Activated CD4-positive, alpha-beta T cell treated with anti-CD3 and anti-CD28 coated beads, Interleukin-2, amount 50 U/mL, for 48 hours (primary cell): ENCODE measurements at places on chromosomes 16 and 17.

GRCh38 chr17:56636265-56636664 lies 42.8 kb downstream of the NOG start:
- DNase-seq = no peak

- DNase-seq = peak; percentile 78
Observed at GRCh38 chr17:30970831-30971567, at the start of gene RNF135. Gene RNF135 (plus strand): TSS chr17:30971039. CDS start chr17:30971074, 35 bp downstream.

GRCh38 chr16:3017794-3018506 lies at the start of gene CLDN6:
Gene CLDN6 (minus strand): TSS chr16:3018183. CDS start chr16:3016021, 2,162 bp downstream.
- peak; percentile 55 for DNase-seq

DNA sequence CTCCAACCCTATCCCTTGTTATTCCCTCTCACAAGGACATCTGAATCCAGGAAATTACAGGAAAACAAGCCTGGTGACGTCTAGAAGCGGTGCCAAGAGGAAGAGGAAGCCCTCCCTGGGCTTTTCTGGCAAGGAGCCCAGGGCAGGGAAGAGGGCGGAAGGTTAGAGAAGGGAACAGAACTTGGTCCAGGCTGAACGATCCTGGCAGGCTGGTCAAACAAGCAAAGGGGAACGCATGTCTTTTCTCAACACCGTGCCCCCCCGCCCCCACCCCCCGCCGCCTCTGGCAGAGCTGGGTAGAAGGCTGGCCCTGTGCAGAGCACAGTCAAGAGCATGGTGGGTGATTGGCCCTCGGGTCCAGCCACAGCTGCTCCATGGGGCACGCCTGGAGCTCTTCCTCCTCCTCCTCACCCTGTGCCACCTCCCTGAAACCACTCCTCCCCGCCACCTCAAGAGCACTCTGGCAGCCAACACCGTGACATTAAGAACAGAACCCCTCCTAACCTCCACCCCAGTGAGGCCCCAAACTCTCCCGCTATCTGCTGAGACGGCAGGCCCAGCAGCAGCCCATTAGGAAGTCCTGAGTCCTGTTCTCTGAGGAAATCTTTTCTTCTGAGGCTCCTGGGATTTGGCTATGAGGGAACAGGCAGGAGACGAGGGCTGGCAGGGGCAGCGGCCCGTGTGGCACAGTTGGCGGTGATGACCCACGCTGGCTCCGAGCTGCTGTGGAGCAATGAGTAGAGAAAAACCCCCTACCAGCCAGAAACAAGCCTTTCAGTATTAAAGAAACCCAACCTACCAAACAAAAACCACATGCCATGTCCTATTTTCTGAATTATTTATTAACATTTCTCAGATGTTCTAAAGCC lies 7.3 kb downstream of the C16orf86 start:
- DNase-seq = no peak

DNA sequence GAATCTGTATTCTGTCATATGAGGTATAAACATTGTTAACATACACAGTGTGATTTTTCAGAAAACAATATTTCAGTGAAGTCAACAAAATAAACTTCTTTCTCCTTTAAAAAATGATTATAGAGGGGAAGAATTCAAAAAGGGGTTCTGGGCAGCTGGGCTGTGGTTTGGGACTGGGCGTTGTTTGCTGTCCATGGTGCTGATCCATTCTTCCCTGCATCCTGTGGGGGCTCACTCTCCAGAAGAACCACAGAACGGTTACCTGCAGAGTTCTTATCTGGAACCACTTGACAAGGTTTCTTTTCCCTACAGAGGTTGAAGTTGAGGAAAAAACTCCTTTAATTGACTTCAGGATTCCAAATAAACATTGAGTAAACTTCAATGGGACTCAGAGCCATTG lies 1091.0 kb downstream of the CDH8 start:
- DNase-seq = no peak

DNA sequence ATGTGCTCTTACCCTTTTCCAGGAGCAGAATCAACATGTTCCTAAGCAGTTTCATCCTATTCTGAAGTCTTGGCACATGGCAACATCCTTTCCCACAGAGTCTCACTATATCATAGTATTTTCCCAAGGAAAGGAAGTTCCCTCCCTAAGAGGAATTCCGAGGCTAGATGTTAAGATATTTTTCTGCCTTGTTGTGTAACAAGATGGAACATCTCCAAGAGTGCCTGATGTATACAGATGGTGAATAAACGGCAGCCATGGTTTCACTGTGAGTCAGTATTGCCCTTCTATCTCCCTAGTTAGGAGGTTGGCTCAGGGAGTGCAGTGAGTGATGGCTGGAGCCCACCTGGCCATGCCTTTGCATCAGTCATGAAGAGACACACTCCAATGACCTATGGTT lies 48.2 kb downstream of the SPACA3 start:
- DNase-seq = no peak

DNA sequence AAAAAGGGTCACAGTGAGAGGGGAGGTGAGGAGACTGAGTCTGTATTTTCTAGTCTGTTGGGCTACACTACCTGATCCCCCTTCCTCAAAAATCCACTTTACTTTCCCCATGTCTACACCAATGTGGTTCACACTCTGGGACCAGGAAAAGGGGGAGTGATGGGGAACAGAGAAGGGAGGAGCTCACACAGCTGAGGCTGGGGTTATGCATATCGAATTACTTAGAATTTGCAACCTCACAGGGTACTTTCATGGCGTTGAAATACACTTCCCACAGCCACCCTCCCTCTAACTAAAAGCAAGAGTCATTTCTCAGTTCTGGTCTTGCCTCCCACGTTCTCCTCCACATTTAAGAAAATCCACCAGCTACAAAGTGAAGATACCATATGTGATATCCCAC lies 14.1 kb downstream of the MAPT start:
- DNase-seq = no peak

DNA sequence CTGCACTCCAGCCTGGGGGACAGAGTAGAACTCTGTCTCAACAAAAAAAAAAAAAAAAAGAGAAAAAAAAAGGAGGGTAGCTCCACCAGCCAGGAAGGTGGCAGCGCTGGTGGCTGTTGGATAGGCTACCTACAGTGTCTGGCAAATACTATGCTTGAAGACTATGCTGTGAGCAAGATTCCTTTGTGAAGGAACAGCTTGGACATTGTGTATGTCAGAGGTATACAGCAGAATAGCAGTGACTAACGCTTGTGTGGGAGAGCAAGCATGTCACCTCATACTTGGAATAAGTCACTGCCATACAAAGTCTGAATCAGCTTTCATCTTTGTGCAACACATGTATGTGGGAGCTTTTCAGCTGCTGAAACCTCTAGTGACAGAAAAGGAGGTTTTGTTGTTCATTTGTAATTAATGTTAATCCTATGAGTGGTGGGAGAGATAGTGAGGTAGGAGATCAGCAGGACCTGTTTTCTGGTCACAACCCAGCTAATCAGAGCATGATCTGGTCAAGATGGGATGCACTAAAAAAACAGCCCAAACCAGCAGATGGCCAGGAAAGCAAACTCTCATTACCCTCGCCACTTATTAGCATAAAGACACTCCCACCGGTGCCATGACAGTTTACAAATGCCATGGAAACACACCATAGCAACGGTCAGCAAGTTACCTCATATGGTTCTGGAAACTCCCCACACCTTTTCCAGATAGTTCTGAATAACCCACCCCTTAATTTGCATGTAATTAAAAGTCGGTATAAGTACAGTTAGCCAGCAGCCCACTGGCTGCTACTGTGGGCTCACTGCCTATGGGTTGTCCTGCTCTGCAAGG lies 6.8 kb upstream of the ITGAD start:
- peak; percentile 13 for DNase-seq

- DNase-seq = no peak
Observed at GRCh38 chr16:81836279-81837054, 57.4 kb downstream of the PLCG2 start.

- no peak for DNase-seq
Observed at GRCh38 chr16:18984435-18985005, 786 bp downstream of the TMC7 start.

- DNase-seq = no peak
Observed at GRCh38 chr16:2924901-2925755, 13.4 kb downstream of the FLYWCH1 start.

- DNase-seq = no peak
Observed at GRCh38 chr17:62702746-62703260, 75.3 kb downstream of the MRC2 start.

- no peak for DNase-seq
Observed at GRCh38 chr17:41695134-41695661, 6.5 kb downstream of the EIF1 start.

DNA sequence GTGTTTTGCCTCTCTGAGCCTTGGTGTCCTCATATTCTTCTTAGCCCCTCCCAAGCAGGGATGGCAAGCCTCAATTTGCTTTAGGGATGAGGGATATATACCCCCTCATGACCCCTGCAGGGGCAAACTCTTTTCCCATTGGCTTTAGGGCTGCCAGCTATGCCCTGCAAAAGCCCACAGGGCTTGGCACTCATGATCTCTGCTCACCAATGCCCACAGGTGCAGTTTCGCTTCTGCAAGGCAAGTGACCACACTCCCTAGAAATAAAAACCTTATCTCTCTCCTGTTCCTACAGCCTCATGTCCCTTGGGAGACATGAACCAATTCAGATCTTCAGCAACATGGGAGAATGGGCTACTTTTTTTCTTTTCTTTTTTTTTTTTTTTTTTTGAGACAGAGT lies 8.8 kb downstream of the BEAN1 start:
- no peak for DNase-seq

GRCh38 chr17:73281928-73282327 lies 20.2 kb upstream of the CPSF4L start:
- DNase-seq = no peak

DNA sequence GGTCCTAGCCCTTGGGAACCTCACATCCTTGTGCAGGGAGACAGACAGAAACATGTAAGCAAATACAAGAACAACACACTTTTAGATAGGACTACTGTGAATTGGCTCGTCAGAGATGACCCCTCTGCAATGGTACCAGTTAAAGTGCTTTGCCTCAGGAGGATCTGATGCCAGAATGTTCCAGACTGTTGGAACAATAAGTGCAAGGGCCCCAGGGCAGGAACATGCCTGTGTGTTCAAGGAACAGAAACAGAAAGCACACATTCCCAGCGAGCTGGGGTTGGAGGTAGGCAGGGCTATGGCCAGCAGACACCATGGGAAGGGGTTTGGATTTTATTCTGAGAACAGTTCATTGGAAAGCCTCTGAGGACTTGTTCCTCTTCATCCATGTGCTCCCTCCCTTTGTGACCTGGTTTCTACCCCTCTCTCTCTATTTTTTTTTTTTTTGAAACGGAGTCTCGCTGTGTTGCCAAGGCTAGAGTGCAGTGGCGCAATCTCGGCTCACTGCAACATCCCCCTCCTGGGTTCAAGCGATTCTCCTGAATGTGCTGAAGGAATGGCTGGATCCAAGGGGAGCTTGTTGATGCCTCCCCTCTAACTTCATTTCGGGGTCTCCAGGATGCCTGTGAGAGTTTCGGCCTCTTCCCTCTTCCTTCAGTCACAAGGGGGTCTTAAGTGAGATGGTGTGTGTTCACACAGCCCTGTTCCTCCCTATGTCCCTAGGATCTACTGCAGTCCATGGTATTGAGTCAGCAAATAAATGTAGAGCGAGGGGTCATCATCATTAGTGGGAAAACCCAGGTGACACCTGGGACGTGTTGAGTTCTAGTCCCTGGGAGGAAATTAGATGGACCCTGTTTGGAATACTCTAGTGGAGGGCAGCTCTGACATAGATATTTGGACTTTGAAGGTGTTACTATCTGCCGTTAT lies 6.4 kb downstream of the STAT5A start:
- DNase-seq = no peak

GRCh38 chr16:27721531-27722181 lies 171.7 kb downstream of the KATNIP start:
- no peak for DNase-seq

GRCh38 chr17:17502741-17503565 lies 6.8 kb upstream of the RASD1 start:
- DNase-seq = no peak

DNA sequence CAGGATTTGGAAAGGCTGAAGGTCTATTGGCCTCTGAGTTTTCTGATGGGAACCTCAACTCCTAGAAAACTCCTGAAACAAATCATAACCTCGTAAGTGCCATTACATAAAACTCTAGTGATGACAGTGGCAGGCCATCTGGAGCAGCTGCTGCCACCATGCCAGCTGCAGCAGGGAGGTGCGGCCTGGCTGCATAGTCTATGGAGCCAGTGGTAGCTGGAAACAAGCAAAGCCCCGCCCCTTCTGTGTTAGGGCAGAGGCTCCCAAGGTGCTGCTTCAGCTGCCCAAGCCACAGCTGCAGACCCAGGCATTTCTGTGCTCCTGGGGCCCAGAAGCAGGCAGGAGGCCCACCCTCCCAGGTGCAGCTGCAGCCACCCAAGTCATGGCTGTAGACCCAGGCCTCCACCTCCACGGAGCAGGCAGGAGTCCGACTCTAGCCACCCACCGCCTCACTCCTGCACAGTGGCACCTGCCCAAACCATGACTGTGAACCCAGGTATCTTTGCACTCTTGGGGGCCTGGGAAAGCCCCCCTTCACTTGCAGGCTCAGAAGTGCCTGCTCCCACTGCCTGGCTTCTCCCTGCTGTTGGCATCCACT lies 254.1 kb upstream of the KCNJ16 start:
- DNase-seq = no peak

- peak; percentile 83 for DNase-seq
Observed at GRCh38 chr17:27236717-27237315, 57.1 kb upstream of the WSB1 start.

- DNase-seq = no peak
Observed at GRCh38 chr16:55469821-55470532, 9.0 kb upstream of the MMP2 start.

GRCh38 chr17:51060396-51060795 lies 60.3 kb downstream of the SPAG9 start:
- no peak for DNase-seq

DNA sequence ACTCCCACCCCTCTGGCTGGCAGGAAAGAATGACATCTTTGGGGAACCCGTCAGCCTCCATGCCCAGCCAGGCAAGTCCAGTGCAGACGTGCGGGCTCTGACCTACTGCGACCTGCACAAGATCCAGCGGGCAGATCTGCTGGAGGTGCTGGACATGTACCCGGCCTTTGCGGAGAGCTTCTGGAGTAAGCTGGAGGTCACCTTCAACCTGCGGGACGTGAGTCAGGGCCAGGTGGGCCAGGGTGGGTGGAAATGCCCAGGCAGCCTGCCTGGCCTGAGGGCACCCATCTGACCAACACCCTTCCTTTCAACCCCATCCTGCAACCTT lies 8.1 kb upstream of the DCAF7 start:
- DNase-seq = no peak

DNA sequence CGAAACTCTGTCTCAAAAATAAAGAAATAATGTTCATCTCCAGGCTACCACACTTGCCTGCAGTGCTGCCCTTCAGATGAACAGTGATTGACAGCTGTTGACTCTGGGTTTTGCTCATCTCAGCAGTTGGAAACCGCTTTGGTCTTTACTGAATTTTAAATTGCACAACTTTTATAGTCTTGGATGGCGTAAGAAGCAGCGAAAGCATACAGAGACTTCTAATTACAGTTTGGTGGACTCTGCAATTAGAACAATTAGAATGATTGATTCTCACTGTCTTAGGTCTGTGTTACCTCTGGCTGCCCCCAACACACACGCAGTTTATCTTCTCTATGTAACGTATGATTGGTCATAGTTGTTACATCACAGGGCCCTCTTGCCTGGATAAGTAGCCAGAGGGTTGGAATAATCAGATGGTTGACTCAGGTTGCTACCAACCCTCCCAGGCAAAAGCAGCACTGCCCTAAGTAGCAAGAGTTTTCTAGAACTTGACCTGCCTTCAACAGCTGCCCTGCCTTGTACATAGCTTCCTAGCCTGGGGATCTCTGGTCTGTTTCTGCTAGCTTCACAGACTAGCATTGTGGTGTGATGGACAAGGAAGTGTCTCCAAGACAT lies 1.9 kb upstream of the NAT9 start:
- DNase-seq = no peak

GRCh38 chr16:48053418-48053745 lies 102.4 kb downstream of the ABCC12 start:
- no peak for DNase-seq

GRCh38 chr17:49515196-49515770 lies 20.2 kb downstream of the NGFR start:
- no peak for DNase-seq
